ENCODE measurements at places on chromosomes 7 and 10.

DNA sequence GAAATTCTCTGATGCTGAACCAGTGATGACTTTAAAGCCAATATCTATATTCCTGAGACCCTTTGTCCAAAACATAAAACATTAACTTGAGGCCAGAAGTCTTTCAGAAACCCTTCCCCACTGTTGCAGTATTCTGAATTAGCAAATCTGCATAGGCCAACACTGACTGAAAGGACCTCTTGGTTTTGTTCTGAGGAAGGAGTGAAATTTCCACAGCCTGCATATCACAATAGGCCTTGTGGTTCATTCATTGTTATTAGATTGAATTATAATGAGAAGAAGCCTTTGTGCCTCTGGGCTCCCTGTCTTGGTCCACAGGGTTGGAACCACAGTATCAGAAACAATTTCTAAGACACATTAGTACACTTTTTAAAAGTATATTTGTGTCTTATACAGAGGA lies 90.3 kb downstream of the CCNY start:
- no peak for DNase-seq

- no peak for DNase-seq
These were observed 55.2 kb downstream of the HYCC1 start for GRCh38 chr7:22958742-22959141.

DNA sequence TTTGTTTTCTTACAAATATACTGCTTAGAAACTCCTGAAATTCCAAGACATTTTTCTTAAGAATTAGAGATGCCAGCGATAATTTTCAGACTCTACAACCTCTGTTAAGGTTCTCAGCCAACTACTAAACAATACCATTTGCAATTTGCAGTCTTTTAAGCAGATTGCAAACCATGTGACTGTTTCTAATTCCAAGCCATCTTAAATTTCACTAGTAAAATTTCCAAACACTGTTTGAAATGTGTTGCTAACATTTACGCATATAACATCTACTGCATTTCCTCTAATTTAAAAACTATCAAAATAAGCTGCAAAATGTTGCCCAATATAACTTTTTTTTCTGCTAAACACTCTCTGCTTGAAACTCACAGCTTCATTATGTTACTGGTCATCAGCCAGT lies 56.0 kb upstream of the MACROH2A2 start:
- no peak for DNase-seq

- DNase-seq = no peak
These were observed 211.5 kb upstream of the PRSS1 start for GRCh38 chr7:142537760-142538159.

- DNase-seq = no peak
These were observed 350.1 kb downstream of the KIF20B start for GRCh38 chr10:90051474-90051873.

- no peak for DNase-seq
These were observed 501 bp downstream of the TFPI2 start for GRCh38 chr7:93890041-93890463.
